ENCODE measurements at places on chromosomes 13 and 19.

- no peak for DNase-seq
Measured at GRCh38 chr19:41376998-41377365, 649 bp downstream of the TMEM91 start.

DNA sequence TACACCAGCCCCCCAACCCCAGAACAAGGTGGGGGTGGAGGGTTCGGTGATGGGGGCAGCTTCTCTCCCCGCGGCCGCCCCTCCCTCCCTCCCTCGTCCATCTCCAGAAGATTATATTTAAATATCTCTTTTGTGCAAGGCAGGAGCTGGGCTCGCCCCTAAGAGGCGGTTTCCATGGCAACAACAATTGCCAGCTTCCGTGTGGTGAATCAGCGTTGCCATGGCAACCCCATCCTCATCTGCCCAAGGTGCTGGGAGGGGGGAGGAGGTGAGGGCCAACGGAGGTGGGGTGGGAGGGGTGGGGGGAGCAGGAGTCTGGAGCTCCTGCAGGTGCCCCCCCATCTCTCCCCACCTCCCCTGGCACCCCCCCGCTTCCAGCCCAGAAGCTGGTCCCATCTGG is 46.4 kb downstream of the CELF5 start:
- DNase-seq, result peak; percentile 83

- DNase-seq, result peak; percentile 26
Measured at GRCh38 chr19:34667349-34668076, 9.4 kb downstream of the SCGB2B2 start.

GRCh38 chr13:110524541-110525257 is 36.8 kb downstream of the RAB20 start:
- peak; percentile 73 for DNase-seq

DNA sequence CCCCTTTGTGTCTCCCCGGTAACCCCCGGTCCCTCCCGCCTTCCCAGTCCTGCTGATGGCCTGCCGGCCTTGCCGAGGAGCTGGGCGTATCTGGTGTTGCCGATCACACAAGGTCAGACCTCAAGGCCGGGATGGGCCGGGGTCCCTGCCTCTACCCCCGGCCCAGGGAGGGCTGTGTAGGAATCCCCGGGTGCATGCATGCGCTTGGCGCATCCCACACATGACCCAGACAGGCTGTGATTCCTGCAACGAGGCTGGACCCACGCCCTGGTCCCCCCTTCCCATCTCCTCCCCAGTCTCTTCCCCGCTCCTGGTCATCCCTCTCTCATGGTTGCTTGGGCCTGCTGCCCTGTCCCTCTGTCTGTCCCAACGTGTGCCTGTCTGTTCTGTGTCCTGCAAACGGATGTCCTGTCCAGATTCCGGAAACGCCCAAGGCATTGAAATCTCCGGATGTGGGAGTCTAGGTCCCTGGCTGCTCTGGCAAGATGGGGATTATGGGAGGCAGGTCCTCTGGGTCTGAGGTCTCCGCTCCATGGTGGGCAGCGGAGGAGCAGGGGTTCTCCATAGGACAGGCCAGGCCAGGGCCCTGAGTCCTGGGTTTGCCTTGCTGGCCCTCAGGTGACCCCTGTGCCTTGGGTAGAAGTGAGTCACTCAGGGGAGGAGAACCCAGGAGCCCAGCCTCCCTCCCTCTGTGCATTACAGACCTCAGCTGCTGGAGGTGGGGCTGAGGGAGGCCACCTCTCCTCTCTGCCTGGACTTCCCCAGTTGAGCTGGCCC is 1.6 kb downstream of the PKN1 start:
- DNase-seq, result no peak

GRCh38 chr13:24168392-24168750 is 7.9 kb downstream of the SPATA13 start:
- DNase-seq, result no peak

DNA sequence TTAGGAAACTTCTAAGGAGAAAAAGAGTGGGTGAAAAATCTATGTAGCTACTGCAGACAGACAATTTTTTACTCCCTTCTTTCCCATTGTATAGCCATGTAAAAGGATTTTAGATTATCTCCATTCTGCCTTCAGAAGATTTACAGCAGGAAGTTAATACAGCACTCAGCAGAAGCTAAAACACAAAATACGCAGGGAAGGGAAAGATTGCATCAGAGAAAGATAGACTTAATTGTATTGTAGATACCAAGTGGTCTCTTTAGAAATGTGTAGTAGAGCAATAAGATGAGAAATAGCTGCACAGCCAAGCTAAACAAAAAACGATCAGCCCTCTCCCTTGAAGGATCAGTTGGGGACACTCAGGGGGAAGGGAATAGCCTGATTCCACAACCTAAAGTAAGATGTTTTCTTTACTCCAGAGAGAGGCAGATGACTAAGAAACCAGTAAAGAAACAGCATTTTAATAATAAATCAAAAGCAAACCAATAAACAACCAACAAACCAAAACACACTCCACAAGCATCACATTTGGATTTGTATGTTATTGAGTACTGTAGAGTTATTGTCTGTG is 236.7 kb upstream of the SLITRK1 start:
- no peak for DNase-seq

GRCh38 chr13:82797876-82798275 is 1084.4 kb downstream of the SLITRK1 start:
- DNase-seq, result no peak

GRCh38 chr13:93397619-93398018 is 171.0 kb downstream of the GPC6 start:
- DNase-seq, result no peak

GRCh38 chr19:33514885-33515551 is 6.6 kb downstream of the PEPD start:
- DNase-seq, result no peak

- DNase-seq, result no peak
Measured at GRCh38 chr19:3976495-3977241, 5.8 kb upstream of the DAPK3 start.

GRCh38 chr13:27110056-27110746 is 61.4 kb downstream of the USP12 start:
- peak; percentile 13 for DNase-seq

GRCh38 chr13:50357586-50358118 is 342.4 kb downstream of the KCNRG start:
- DNase-seq, result peak; percentile 39

DNA sequence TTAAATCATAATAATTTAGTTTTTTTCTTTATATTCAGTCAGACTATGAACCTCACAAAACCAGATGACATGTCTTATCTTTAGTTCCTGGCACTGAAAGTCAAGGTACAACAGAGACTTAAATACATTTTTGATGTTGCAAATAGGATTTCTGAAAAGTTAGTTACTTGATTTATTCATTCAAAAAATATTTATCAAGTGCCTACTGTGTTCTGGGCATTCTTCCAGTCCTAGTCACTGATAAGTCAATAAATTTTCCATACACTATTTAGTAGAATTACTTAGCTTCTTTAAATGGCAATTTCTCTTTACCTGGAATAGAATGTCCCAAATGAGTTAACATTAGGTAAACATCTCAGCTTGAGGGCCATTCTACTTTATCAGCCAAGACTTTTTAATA is 938.3 kb upstream of the PCDH9 start:
- no peak for DNase-seq

All from NCI-H1417 treated with DMSO at 0.1 percent for 48 hours (cell line).